T-helper 22 cell (primary cell): ENCODE measurements at places on chromosomes 7 and 10.

DNA sequence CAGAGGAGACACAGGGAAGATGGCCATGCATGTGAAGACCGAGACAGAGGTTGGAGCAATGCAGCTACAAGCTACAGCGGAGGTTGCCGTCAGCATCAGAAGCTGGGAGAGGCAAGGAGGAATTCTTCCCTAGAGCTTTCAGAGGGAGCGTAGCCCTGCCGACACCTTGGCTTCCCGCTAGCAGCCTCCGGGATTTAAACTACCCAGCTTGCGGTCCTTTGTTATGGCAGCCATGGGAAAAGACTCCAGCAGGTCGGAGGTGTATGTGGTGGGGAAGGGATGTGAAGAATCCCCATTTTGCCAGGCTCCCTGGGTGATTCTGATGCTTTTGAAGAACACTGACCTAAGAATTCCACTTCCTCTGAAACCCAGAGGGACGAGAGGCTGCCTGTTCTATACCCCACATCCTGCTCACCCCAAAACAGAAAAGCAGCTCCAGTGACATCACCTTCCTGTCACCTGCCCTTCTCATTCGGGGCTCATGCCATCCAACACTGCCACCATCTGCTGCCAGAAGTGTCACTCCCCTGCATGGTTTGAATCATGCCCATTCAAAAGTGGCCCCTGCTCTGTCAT, 3.3 kb upstream of the SEPHS1 start:
- DNase-seq, result peak; percentile 21

DNA sequence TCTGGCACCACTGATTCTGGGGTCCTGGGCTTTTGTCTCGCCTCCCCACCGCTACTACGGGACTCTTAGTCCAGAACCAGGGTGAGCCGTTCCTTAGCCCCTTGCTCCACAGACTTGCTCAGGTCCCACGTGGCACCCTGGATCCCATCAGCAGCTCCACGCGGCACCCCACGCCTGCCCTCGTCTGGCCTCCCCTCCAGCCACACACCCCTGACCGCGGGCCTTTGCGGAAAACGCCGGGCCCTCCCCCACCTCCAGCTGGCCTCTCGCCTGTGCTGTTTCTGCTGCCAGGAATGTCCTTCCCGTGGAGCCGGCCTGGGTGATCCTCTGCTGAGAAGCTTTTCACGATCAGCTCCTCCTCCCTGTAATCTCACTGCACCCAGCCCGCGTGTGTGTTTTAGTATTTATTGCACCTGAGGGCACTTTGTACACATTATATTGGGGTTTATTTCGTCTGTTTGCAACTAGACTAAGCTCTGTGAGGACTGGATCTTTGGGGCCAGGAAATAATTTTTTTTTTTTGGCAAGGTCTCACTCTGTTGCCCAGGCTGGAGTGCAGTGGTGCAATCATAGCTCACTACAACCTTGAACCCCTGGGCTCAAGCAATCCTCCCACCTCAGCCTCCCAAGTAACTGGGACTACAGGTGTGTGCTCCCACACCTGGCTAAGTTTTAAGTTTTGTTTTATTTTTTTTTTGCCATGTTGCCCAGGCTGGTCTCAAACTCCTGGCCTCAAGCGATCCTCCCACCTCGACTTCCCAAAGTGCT, 10.5 kb upstream of the TTYH3 start:
- no peak for DNase-seq

DNA sequence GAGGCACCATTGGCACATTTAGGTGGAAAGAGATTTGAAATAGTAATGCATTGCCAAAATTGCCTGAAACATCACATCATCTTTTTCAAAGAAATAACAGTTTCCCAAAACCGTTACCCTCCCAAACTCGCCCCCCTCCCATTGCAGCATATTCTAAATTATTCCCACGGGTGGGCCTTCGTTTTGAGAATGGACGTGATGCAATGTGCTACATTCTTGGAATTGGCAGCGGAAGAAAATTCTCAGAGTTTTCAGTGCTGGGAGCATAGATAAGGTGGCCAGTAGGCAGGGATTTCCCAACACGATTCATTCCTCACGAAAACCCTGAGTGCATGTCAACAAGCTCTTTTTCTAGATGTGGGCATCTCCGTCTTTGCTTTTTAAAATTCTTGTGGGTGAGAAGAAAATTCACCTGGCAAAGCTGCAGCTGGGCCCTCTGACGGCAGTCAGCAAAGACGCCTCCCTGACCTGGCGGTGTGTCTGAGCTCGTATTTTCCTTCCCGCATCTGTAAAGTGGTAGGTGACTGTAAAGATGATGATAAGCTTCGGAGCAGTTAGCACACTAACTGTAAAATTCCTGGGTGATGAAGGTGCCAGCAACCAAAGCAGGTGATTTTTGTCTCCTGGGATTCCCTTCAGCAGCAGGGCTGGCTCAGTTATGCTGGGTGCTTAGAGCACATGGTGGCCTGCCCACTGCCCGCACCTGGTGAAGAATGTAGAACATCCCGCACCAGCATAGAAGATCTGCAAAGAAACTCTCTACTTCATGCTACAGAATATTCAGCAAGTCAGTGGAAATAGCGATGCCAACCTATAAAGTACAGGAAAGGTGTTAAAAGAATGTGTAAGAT, 141.9 kb upstream of the KLF6 start:
- DNase-seq, result no peak

DNA sequence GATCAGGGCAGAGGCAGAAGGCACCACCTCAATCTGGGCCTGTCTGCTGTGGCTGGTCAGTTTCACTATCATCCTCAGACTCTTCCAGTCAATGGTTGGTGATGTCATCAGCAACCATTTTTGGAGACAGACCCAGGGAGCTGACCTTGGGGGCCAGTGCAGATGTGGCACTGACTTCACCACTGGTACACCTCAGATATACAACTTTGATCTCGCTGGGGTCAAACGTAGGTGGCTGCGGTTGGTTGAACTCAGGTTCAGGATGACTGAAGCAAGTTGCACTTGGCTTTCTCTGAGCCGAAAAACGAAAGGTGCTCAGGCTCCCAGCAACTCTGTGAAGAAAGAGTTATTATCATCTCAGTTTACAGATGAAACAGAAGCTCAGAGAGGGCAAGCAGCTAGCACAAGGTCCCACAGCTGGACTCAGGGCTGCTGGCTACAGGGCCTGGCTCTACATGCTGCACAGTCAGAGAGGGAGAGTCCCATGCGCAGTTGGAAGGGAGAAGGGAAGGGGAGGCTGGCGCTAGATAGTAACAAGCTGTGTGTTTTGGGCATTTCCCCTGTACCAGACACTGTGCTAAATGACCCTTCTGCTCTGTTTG, 27.2 kb downstream of the ANKRD16 start:
- DNase-seq, result no peak

DNA sequence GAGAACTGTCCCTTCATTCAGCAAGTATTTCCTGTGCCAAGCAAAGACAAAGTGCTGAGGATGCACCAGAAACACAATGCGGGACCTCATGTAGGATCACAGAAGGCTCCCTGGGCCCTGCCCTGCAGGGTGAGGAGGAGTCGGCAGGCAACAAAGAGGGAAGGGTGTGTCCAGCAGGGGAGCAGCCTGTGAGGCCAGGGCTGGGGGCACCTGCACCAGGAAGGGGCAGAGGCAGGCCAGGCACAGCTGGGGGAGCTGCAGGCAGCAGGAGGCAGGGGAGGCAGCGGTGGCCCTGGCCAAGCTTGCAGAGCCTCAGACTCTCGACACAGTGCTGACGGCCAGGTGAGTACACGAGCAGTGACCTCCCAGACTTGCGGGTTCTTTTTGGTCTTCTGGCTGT, 123.3 kb downstream of the SLIT1 start:
- DNase-seq, result no peak

GRCh38 chr10:76647301-76647700, 990.3 kb downstream of the KCNMA1 start:
- no peak for DNase-seq
